ENCODE measurements at places on chromosomes 6 and 20.

- DNase-seq = no peak
Observed at GRCh38 chr6:52697903-52698302, 27.0 kb downstream of the TMEM14A start.

DNA sequence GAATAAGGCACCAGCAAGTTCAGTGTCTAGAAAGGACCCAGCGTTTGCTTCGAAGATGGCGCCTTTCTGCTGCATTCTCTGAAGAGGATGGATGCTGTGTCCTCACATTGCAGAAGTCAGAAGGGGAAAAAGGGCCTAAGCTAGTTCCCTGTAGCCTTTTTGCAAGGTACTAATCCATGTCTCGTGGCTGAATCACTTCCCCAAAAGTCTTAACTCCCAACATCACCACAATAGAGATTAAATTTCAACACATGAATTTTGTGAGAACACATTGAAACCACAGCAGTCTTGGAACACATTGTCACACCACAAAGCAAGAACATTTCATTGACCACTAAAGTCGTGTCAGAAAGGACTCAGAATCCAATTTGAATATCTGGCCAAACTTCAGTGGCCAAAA lies 42.1 kb downstream of the KLHL31 start:
- peak; percentile 38 for DNase-seq

- no peak for DNase-seq
Observed at GRCh38 chr6:2469428-2469827, 224.0 kb upstream of the GMDS start.

DNA sequence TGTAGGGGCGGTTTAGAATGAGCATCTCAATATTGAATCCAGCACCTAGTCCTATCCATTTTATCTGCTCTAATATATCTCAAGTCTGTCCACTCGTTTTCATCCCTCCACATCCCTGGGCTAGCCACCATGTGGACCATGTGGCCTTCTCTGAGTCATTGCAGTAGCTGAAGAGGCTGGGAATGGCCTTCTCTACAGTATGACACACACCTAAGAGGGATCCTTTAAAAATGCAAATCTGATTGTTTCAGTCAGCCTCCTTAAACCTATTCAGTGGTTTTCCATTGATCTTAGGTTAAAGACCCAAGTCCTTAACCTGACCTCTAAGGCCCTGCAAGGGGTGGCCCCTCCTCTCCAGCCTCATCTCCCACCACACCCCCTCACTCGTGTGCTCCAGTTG lies 9.4 kb downstream of the RING1 start:
- DNase-seq = no peak

- DNase-seq = no peak
Observed at GRCh38 chr6:85390105-85390728, 59.7 kb upstream of the NT5E start.

GRCh38 chr20:33656010-33656782 lies 5.9 kb upstream of the C20orf144 start:
- no peak for DNase-seq

DNA sequence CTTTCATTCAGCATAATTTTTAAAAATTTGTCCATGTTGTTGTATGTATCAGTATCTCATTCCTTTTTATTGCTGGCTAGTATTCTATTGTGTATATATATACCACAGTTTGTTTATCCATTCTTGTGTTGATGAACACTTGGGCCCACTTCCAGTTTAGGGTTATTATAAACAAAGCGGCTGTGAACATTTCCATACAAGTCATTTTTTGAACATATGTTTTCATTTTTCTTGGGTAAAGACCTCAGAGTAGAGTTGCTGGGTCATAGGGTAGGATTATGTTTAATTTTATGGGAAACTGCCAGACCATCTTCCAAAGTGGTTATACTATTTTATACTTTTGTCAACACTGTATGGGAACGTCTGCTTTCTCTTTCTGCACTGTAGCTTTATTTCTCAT lies 55.3 kb downstream of the RBM24 start:
- DNase-seq = no peak

DNA sequence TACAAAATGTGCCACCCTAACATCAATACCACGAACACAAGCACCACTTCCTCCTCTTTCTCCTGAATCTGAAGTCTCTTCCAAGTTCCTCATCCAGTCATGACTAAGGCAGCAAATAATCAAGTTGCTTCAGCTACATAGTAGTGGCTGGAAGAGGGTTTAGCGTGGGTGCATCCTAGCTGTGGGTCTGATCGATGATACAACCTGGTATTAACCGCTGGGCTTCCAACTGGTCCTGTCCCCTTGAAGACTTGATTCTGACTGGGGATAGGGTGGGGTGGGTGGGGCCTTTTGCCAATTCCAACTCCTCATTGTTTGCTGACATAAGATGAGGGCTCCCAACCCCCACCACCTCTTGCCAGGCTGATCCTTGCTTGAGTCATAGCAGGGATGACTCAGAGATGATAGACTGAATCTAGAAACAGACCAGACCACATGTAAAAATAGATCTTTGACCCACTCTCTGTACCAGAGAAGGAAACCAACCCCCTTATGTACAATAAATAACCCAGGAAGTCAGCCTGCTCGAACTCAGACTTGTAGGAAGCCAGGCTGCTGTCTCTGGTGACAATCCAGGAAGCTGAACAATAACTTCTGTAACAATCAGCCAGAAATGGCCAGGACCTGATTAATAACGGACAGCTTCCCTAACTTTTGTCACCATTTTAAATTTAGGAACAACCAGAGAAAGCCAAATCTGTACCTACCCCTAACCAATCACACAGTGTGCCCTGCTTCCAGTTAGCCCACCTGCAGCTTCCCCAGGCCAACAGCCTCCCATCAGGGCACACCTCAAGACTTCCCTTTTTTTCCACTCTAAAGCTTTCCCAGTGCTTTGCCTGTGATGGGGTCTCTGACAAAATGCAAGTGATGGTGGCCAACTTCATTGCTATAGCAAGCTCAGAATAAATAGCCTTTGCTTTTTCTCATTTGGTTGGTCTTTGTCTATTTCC lies 68.9 kb upstream of the FAM184A start:
- no peak for DNase-seq

GRCh38 chr6:43708860-43709653 lies 21.5 kb upstream of the MRPS18A start:
- DNase-seq = no peak

DNA sequence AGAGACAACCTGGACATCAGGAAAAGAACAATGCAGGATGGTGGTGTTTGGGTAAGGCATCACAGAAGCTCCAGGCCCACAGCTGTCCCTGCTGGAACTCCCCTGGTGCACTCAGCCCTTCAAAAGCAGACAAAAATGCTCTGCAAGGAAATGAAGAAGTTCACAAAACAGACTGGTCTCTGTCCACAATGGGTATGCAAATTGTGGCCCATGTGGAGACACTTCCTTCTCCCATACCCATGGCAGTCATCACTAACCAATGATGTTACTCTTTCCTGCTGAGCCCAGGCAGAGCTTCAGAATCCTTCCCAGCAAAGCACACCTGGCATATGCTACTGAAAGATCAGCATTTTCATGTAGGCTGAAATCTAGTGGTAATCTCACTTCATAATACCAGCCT lies 42.6 kb upstream of the PXDC1 start:
- no peak for DNase-seq

DNA sequence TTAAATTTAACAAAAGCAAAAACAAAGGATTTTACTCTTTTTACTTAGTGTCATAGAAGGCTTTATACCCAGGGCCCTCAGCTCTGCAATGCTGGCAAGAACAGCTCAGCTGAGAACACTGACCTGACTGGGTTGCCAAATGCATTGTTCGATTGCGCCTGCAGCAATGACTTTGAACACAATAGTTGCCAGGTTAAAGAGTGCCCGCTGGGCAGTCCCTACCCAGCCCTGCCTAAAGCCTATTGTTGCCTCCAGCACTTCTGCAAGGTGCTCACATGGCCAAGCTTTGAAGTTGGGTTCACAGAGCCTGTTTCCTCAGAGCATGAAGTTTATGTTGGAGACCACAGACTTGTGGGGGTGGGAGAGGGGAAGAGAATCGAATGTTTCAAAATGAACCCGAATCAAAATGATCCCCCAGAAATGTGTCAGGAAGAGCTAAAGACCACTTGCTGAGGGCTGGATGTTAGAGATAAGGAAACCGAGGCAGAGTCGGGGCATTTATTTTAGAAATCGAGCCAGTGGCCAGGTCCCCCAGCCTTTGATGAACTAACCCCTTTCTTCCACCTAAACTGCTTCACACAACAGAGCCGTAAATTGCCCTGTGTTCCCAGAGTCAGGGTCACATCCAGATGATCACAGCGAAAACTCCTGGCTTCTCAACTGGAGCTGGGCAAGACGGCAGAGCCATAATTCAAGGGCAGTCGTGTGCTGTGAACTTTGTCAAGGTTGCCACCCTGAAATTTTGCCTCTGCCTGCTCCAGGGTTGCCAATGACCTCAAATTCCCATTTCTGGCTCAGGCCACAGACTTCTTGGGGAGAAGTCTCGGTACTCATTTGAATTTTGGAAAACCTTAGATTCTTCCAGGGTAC lies 55.0 kb downstream of the FOXA2 start:
- DNase-seq = no peak

GRCh38 chr6:34973547-34974248 lies 84.6 kb downstream of the ANKS1A start:
- DNase-seq = no peak

GRCh38 chr6:127515234-127515793 lies 3.8 kb downstream of the MTCL3 start:
- DNase-seq = no peak

DNA sequence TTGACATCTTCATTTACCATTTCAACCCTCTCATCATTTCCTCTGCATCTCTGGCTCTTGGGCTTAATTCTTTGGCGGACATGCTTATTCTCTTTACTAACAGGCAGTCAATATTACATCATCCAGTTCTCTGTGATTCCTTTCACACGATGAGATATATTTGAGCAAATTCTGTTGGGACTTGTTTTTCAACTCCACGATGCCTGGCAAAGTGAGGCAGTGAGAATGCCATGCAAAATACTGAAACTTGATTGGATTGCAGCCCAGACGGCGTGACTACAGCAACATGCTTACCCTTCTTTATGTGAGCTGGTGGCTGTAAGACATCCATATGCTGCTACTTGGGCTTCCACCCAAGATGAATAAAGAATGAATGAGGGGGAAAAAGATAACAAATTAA lies 101.7 kb upstream of the SPACA1 start:
- no peak for DNase-seq

- no peak for DNase-seq
Observed at GRCh38 chr6:25278261-25278913, 787 bp upstream of the CARMIL1 start.

- no peak for DNase-seq
Observed at GRCh38 chr6:144296973-144297372, 11.8 kb downstream of the UTRN start.
